Right ventricle myocardium inferior (tissue), 1 donor: ENCODE measurements at places on chromosomes 13 and 19.

DNA sequence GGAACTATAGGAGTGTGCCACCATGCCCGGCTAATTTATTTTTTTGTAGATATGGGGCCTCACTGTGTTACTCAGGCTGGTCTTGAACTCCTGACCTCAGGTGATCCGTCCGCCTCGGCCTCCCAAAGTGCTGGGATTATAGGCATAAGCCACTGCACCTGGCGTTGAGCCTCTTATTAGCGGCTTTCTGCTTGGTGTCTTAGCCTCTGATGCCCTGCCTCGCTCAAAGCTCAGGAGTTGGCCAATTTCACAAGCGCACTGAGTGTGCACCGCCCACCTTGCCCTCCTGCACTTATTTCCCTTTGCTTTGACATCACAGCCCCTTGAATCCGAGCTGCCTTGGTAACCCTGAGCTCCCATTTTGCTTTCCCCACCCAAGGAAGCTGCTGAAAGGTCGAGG is 10.1 kb downstream of the YIPF2 start:
- DNase-seq, result peak; percentile 14

GRCh38 chr19:38561658-38562057 is 56.1 kb downstream of the MAP4K1 start:
- DNase-seq, result no peak

DNA sequence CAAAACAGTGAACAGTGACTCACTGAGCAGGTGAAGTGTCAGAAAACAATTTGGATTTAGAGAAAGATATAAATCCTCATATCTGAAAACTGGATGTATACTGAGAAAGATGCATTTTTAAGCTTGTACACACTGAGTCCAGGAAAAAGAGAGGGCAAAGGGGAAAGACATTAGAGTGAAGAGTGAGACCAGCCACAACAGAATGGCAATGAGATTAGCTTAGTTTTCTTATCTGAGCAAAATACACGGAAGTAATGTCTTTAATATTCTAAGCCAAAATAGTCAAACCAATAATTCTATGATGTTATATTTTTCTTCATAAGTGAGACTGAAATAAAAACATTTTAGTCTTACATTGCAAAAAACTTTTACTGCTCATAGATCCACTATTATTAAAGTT is 236.0 kb downstream of the SLITRK5 start:
- no peak for DNase-seq

- no peak for DNase-seq
Measured at GRCh38 chr19:5298471-5298901, 42.1 kb downstream of the PTPRS start.

DNA sequence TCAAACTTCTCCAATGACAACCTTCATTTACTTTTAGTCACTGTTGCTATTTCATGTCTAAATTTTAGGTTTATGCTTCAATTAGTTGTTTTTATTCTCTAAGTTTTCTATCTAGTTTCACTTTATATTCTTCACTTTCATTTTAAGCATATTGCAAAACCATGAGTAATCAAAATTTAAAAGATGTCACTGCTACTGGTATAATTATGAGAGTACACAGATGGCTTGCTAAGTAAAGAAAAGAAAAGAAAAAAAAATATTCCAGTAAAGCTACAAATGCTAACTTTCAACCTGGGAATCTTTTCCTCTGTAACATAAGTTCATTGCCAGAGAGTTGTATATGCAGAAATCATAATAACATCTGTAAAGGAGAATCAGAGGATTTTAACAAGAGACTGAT is 1624.7 kb downstream of the PCDH9 start:
- DNase-seq, result no peak

GRCh38 chr13:80382576-80382975 is 41.6 kb upstream of the SPRY2 start:
- no peak for DNase-seq

DNA sequence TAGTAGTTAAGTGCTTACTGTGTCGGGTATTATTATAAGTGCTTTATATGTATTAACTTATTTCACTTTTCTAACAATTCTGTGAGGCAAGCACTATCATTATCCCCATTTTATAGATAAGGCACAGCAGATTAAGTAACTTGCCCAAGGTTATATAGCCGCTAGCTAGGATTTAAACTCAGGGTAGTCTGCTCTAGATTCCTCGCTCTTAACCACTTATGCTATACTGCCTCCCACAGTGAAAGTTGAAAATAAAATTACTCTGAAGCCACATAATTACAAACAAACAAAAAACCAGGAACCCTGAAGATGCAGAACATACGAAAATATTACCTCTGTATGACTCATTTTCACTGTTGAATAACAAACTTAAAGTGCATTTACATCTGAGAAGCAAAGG is 3.9 kb downstream of the TEX30 start:
- no peak for DNase-seq

DNA sequence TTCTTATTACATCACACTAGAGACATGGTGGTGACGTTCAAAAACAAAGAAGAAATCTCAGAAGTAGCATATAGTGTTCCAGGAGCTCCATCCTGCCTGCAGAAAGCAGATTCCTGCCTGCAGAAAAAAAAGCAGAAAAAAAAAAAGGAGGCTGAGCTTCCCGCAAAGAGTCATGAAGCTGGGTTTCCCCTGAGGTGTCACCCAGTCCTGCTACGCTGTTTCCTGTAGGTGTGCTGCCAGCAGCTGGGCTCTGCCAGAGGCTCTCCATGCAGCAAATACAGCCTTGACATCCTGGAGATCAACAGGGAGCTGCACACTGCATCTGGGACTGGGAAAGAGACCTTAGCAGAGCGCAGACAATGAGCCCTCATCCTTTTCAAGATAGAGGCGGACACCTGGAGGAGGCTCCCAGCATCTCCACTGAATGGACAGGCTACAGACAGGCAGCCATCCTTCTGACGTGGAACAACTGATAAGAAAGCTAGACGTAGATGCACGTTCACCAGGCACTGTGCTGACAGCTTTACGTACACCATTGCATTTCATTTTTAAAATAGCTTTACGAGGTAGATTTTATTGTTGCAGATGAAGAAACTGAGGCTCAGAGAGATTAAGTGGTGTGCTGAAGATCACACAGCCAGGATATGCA is 350.9 kb downstream of the FOXO1 start:
- no peak for DNase-seq

DNA sequence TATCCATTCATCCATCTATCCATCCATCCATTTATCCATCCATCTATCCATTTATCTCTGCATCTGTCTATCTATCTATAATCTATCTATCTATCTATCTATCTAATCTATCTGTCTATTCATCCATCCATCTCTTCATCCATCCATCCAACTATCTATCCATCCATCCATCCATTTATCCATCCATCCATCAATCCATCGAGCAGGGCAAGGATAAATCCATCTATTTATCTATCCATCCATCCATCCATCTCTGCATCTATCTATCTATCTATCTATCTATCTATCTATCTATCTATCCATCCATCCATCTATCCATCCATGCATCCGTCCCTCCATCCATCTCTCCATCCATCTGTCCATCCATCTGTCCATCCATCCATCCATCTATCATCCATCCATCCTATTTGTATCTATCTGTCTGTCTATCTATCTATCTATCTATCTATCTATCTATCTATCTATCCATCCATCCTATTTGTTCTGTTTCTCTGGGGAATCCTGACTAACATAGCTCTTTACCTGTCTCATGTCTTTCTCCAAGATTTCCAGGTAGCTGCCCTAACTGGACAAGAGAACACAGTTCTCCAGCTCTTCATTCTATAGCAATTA is 198.1 kb downstream of the FOXO1 start:
- DNase-seq, result no peak

GRCh38 chr19:10946958-10947657 is 13.7 kb upstream of the SMARCA4 start:
- no peak for DNase-seq

- no peak for DNase-seq
Measured at GRCh38 chr13:100694722-100695508, 20.3 kb upstream of the TMTC4 start.

- DNase-seq, result no peak
Measured at GRCh38 chr19:51025809-51026553, 435 bp downstream of the KLK11 start.

DNA sequence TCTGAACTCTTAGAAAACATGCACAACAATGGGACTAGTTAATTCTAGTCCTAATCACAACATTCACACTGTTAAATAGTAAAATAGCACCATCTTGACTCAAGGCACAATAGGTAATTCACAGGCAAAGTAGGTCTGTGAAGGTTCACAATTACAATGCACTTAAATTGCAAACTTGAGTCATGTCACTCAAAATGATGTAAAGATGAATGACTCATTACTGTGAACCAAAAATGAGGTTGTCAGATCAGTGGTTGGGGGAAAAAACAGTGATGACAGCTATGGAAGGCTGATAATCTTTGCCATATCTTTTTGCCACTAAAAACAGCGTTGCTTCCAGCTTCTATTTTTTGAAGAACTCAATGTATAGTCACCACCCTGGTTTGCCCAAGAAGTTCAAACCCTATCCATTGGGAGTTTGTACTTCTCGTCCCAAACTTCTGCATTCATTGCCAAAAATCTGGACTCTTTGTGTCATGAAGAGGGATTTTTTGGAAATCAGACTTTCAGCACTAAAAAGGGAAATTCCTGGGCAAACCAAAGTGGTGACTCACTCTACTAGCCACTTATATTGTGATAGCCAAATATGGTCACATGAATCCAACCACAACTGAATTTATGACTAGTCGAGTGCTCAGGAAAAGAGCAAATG is 200.9 kb upstream of the TMTC4 start:
- DNase-seq, result no peak

DNA sequence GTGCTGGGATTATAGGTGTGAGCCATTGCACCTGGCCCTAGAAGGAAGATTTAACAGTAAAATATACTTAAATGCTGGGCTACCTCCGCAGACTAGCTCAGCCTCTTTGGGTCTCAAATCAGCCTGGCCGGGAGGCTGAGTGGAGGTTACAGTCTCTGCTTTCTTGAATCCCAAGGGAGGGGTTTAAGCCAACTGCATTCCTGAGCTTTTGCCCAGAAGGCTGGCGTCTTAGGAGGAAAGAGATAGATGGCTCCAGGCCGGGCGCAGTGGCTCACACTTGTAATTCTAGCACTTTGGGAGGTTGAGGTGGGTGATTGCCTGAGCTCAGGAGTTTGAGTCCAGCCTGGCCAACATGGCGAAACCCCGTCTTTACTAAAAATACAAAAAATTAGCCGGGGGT is 623 bp upstream of the C5AR1 start:
- DNase-seq, result no peak

- no peak for DNase-seq
Measured at GRCh38 chr13:53013113-53013512, 15.5 kb upstream of the OLFM4 start.

- no peak for DNase-seq
Measured at GRCh38 chr13:21385710-21386109, 73.4 kb downstream of the ZDHHC20 start.

DNA sequence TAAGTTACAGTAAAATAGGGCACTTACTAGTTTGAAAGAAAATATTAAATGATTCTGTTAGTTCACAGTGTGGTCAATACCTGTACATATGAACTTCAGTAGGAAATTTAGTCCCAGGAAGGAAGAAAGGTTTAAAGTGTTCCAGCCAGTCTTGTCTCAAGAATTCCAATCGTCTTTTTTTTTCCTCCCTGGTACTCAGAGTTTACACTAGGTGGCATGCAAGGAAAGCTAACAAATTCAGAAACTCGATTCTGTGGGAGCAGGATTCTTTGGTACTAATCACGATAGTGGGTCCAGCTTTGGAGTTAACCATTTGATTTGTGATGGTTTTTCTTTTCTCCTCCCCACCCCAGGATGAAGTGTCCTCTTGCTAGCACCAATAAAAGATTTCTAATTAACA is 43.6 kb downstream of the POLR1D start:
- no peak for DNase-seq

DNA sequence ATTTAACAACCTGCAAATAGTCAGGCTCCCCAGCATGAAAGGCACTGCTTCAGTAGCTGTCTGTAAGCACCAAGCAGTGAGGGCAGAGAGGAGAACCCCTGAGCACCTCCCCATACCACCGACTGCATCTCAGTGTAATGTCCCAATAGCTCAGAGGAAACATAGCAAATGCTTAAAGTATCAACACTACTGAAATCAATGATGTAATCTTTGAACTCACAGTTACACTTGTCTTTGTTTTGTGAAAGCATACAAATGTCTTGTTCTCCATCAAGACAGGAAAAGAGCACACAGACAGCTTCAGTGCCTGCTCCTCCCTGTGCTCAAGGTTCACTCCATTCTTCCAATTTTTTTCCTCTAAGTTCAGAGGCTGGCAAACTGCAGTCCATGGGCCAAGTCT is 94.7 kb downstream of the IRS2 start:
- no peak for DNase-seq

DNA sequence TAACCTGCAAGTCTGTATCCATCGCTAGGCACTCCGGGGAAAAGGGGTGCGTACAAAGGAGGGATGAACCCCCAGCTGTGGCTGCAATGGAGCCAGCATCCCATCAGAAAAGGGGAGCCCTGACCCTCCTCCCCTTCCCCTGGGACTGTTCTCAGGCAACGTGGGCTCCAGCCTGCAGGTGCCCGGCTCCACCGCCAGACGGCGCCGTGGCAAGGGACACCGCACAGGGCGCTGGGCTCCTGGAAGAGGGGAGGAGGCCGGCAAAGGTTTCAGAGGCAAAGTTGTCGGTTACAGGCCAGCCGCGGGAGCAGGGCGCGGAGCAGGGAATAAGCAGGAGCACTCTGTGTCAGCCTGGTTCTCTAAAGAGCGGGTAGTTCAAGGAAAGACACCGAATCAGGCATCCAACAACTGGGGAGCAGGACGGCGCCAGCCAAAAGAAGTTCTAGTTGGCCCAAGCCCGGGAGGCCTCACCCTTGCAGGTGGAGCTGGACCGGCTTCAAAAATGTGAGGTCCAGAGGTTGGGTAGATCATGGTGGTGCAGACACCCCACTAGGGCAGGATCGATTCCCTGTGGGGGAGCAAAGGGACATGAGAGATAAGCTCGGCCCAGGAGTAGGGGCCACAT is 53.0 kb upstream of the ATP12A start:
- DNase-seq, result no peak

- no peak for DNase-seq
Measured at GRCh38 chr13:67043901-67044300, 186.2 kb downstream of the PCDH9 start.

GRCh38 chr19:14450168-14450874 is 17.2 kb downstream of the PKN1 start:
- DNase-seq, result no peak

DNA sequence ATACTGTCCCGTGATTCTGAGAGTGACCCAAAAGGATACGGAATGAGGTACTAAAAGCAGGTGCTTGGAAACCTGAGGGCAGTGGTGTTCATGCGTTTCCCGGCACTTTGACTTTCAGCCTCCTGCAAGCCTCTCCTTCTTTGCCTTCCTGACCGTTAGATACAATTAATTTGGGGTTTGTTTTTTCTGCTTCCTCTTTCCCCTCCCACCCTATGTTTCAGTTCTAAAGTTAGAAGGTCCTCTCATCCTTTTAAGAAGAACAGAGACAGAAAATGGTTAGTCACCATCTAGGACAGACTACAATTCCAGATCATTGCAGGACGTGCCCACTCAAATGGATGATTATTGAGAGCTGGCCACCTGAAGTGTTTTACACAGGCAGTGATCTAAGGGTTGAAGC is 1.8 kb upstream of the LILRB4 start:
- DNase-seq, result no peak
